Stimulated activated CD8-positive, alpha-beta memory T cell treated with anti-CD3 and anti-CD28 coated beads, Interleukin-12 subunit alpha, Interleukin-12 subunit beta, amount 100 ng/mL, for 4 hours (primary cell): ENCODE measurements at places on chromosomes 5 and 9.

GRCh38 chr5:156052656-156053055 is 274.3 kb upstream of the SGCD start:
- DNase-seq = no peak

DNA sequence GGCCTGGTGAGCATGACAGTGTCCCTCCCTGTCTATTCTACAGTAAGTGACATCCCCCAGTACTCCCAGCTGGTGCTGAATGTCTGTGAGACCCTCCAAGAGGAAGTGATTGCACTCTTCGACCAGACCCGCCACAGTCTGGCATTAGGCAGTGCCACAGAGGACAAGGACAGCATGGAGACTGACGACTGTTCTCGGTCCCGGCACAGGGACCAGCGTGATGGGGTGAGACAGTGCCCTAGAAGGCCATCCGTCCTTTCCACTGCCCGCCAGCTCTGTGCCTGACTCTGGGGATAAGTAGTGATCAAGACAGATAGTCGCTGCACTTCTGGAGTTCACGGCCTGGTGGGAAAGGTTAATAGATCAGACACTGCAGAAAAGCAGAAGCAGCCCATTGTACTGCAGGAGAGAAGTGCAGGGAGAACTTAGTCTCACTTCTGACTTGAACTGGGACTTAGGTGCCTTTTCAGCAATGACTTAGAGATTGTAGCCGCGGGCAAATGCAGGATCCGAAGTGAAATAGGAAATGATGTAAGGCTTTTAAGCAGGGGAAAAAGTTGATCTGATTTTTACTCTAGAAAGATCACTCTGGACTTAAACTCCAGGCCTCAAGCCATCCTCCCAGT is 28.4 kb downstream of the SH3GLB2 start:
- no peak for DNase-seq

DNA sequence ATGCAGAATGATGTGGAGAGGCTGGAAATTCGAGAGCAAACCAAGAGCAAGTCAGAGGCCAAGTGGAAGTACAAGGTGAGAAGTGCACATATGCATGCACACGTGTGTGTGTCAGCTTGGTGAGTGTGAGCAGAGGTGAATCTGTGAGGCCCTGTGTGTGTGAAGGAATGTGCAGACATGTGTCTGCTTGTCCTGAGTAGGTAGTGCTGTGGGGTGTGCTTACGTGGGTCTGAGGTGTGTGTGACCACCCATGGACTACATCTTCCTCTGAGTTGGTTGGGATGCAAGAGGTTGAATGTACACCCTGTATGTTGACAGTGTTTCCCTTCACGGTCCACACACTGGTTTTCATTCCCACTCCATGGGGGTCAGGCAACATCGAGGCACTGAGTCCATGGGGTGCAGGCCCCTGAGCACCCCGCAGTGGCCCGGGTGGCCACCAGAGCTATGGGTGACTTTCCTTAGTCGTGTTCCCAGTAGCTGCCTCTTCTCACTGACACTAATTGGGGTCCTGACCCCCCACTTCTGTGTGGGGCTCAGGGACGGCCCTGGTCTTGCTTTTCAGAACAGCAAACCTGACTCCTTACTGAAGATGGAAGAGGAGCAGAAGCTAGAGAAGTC is 86.7 kb downstream of the PHF2 start:
- no peak for DNase-seq

DNA sequence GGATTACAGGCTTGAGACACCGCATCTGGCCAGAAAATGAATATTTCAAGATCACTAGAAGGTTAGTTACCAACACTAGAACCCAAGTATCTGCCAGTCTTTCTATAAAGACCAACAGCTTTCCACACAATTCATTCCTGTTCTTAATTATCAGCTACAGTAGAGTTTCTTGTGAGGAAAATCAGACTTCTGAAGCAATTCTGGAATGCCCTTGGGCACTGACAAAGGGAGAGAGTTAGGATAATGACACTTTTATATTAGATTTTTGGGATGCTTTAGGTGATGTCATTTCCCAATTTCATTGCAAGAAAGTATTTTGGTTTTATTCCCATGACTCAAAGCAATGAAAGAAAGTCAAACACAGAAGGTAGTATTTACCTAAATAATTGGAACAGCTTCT is 497.0 kb upstream of the TUSC1 start:
- no peak for DNase-seq

DNA sequence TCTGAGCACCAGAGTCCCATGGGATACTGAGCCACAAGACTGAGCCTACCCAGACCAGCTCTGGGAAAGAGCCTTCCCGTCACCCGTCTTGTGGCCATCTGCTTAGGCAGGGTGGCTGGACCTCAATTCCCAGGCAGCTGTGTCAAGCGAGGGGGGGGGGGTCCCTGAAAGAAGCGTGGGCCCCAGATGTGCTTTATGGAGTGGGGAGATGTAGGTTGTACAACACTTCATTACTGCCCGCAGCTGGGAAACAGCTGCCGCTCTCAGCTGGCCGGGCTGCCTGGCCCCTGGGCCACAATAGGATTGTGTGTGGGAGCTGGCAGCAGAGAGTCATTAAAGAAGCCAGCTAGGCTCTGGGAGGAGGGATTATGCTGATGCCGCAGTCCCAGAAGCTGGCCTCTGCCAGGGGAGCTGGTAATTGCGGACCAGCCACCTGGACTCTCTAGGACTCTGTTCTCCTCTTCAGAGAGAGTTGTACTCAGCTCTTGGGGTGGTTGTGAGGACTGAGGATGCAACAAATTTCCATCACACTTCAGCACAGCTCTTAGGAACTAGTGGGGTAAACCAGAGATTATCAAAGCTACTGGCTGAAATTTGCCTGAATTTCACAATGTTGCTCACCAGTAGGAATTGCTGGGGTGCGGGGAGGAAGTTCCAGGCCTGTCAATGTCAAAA is 145.4 kb downstream of the GADD45G start:
- no peak for DNase-seq

- no peak for DNase-seq
Observed at GRCh38 chr9:97970165-97970564, 13.0 kb upstream of the ANP32B start.

GRCh38 chr5:44945743-44946142 is 137.0 kb downstream of the MRPS30 start:
- DNase-seq = no peak

- no peak for DNase-seq
Observed at GRCh38 chr5:54981928-54982327, 3.5 kb downstream of the ESM1 start.

GRCh38 chr5:135739383-135739981 is 95.0 kb upstream of the SLC25A48 start:
- no peak for DNase-seq

GRCh38 chr9:96867079-96867804 is 12.9 kb upstream of the ZNF782 start:
- DNase-seq = no peak

DNA sequence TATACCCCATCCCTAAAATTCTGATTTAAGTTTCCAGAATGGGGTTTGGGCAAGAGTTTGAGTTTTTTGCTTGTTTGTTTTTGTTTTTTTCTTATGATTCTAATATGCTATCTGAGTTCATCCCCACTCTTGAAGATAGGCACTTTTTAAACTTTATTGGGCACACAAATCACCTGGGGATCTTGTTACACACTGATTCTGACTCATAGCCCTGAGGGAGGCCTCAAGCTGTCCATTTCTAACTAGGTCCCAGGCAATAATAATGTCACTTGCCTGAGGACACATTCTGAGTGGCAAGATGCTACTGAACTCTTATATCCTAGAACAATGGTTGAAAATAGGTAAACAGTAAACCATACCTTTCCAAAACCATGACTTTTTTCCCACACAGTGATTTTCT is 22.8 kb upstream of the ABLIM3 start:
- DNase-seq = no peak

DNA sequence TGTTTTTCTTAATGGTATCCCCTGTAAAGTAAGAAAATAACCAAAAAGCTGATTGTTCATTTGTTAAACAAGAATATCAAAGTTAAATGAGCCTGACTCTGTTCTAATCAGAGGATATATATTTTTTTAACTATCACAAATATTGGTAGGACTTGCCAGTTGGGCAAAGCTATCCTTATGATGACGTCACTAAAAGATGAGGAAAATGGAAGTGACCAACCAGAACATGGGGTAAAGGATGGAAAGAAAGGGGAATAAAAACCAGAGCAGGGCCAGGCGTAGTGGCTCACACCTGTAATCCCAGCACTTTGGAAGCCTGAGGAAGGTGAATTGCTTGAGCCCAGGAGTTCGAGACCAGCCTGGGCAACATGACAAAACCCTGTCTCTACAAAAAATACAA is 811.6 kb upstream of the DMAC1 start:
- no peak for DNase-seq

- DNase-seq = no peak
Observed at GRCh38 chr9:118659011-118659410, 710.2 kb downstream of the BRINP1 start.

GRCh38 chr5:90055831-90056328 is 353.7 kb downstream of the CETN3 start:
- no peak for DNase-seq

DNA sequence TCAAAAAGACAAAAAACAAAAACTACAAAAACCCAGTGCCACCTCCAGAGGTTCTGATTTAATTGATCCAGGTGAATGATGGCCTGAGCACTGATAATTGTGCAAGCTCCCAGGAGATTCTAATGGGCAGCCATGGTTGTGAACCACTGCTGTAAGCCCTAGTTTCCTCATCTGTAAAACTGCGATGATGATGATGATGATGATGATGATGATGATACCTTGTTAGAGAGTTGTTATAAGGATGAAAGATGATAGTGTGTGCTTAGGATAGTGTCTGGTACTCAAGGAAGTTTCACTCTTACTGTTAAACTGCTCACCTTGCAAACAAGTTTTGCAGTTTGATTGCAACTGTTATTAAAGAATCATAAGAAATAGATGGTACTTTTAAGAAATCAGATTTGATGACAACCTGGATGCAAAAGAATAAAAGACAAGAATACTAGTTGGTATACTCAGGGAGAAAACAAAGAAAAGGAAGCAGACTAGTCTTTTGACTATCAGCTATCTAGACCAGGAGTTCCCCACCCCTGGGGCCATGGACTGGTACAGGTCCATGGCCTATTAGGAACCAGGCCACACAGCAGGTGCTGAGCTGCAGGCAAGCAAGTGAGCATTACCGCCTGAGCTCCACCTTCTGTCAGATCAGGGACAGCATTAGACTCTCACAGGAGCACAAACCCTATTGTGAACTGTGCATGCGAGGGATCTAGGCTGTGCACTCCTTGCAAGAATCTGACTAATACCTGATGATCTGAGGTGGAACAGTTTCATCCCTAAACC is 98.0 kb downstream of the OR2K2 start:
- no peak for DNase-seq

DNA sequence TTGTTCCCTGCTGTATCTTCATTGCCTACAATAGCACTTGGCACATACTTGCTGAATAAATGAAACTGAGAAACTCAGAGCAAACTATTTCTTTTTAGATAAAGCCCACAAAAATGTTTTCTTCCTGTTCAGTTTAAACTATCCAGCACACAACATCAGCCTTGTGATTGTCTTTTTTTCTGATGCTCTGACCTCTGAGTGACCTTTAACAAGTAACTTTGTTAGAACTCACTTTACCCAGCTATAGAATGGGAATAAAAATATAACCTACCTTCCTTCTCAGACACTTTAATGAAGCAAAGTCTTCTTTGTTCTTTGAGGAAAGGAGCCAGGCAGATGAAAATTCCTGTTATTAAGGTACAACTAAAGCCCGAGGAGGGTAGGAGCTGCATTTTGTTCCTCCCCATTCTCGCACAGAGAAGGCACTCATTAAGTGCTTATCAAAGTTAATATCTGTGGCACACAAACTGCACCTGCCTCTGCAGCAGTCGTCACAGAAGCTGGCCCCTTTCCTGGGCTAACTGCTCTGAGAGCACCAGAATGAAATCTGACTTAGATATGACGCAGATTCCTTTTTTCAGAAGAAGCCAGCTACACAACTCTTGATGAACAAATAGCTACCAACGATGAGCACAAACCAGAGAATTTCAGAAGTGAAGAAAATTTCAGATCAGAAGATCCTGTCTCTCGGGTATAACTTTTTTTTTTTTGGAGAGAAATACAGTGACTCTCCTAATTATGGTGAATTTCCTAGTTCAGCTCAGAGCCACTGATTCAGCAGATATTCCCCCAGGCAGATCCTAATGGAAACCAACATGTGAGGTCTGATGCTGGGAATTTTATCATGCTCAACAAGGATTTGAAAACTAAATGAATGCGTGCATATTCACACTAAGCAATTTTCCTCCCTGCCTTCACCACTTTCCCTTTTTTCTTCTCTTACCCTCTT is 31.0 kb upstream of the NR3C1 start:
- DNase-seq = no peak

DNA sequence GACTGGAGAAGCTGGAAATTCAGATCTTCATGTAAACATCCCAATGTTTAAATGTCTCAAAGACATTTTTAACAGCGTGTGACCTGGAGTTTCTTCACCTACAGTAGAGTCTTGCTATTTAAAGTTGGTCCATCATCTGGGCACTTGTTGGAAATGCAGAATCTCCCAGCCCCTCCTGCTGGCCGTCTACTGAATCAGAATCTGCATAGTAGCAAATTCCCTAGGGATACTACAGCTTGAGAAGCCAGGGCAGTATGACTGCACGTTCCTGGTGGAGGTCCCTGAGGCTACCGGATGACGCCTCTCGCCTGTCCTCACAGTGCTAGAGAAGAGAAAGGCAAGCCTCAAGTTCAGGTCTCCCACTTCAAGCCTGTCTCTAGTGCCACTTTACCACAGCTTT is 15.7 kb downstream of the SAP30L start:
- no peak for DNase-seq

DNA sequence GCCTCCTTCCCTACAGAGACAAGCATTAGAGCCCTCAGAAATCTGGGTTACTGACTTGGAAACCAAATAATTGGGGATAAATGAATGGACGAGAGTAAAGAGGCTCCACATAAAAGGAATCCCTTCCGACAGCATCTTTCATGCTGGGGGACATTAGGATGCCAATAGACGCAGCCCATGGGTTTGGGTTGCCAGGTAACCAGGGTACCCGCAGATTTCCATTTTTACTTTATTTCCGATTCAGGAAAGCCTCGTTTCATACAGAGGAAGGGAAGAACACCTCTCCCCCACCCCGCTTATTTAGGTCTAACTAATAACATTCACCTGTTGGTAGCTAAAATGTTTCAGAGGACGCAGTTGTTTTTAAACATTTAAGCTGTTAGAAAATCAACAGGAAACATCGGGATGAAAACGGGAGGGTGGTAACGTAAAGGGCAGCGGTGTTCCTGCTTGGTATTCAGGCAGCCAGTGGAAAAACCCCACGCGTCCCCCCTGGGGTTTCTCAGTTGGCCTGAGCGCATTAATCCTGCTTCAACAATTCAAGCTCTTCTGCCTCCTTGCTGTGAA is 179.5 kb downstream of the YTHDC2 start:
- no peak for DNase-seq

DNA sequence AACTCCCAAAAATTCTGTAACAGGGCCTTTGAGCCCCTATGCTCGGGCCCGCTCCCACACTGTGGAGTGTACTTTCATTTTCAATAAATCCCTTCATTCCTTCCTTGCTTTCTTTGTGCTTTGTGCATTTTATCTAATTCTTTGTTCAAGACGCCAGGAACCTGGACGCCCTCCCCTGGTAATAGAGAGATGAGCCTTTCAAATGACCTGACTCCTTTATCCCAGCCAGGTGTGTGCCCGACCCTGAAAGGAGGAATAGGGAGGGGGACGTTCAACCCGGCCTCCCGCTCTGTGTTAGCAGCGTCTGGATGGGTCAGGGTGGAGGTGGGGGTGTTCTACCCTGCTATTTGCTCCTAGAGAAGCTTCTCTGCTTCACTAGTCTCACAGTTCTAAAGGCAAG is 53.9 kb downstream of the FXN start:
- DNase-seq = no peak
